ENCODE measurements at places on chromosomes 3 and 15.

DNA sequence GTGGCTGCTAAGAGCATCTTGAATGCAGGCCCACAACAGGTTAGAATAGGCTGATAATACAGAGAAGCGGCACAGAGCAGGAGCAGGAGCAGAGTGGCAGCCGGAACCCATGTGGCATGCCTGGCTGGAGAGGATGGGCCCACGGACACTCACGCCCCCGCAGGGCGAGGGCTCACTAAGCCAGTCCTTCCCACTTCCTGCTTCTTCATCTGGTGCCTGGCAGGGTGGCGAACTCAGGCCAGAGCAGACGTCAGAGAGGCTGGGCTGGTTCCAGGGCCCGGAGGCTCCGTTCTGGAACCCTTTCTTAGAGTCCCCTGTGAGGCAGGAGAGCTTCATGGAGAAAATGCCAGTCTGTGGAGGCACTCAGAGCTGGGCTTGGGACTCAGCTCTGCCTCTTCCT lies 195.1 kb downstream of the NTRK3 start:
- no peak for DNase-seq

DNA sequence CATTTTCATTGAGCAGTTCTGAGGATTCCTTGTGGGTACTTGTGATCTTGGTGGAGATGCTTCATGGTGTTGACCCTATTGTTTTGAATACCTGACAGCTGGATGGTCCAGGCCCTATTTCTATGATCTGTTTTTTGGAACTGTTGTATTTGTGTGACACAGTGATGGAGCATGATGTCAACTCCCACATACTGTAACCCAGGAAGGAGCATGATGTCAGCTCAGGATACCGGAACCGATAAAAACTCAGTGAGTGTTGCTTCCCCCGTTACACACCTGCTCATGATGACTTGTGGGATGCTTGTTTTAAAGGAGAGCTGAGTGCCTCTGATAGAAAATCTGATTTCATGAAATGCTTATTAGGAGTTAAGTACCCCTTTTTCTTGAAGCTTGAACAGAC lies 45.1 kb downstream of the ZBTB38 start:
- no peak for DNase-seq

GRCh38 chr15:77430213-77430612 lies 9.5 kb downstream of the HMG20A start:
- DNase-seq: no peak

DNA sequence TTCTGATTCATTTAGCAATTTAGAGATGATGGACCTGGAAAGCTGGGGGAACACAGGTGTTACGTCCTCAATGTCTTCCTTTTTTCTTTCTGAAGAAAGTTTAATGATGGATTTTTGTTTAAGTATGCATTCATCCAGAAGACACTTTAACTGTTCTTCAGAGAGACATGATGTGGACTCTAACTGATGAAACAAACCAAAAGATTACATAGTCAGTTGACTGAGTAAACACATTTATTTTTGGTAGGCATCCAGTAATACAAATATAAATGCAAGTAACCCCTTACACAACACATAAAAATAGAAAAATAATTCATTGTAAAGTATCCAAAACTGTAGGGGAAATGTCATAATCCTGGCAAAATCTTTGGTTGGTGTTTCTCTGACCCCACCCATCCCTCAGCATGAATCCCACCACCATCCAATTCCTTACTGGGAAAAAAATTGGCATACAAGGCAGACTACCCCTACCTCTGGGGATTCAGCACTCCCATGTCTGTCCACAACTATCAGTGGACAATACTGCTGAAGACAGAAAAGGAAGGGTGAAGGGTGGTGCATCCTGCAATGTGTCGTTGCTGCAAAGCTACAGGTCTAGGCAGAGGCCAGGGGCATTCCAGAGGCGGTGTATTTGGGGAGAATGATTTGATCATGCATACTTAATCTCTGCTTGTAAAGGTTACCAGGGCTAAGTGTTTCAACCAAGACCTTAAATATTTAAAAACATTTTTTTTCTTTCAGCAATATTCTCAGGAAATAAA lies 37.4 kb downstream of the THBS1 start:
- DNase-seq: peak; percentile 63

- DNase-seq: no peak
Measured at GRCh38 chr3:186871403-186871924, 29.0 kb downstream of the ADIPOQ start.

DNA sequence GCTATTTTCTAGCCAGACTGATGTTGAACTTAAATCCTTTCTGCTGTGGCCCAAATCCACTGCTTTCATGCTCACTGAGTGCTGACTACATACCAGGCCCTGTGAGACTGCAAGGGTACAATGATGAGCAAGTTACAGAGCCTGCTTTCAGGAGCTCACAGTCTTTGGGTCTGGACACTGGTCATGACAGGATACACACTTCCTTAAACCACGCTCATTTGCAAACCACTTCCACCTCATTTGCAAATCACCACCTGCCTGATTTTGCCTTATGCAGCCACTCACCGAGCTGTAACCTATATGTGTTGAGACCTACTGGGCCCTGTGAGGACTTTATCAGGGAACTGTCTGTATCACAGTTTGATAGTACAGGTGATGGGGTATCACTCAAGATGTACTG lies 50.2 kb upstream of the LRRC58 start:
- no peak for DNase-seq

GRCh38 chr3:112424394-112424793 lies 74.9 kb downstream of the BTLA start:
- no peak for DNase-seq

DNA sequence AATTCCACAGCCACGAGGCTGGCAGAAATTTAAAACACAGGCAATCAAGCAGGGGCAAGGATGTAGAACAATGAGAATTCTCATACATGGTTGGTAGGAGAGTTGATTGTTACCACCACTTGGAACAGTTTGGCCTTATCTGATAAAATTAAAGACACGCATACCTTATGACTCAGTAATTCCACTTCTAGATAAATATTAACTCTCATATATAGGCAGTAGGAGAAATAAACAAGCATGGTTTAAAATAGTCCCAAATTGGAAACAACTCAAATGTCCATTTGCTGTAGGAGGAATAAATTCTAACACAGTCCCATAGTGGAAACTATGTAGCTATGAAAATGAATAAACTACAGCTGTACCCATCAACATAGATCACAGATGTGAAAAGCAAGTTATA lies 42.3 kb upstream of the USP3 start:
- peak; percentile 72 for DNase-seq

DNA sequence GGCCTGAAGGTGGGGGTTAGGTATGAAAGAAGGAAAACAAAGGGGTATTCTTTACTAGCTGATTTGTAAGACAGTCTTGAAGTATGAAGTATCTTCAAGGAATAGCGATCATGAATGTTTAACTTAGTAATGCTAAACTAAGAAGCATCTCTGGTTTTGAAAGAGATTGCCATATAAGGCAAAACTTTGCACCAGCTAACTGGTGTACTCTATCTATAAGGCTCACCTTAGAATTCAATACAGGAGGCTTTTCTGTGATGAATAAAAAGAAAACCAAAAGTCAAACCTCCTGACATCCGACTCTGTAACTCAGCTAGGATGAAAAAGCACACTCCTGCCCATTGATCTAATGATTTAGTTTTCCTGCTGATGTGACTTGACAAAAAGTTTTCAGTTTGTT lies 54.7 kb downstream of the FOXP1 start:
- no peak for DNase-seq

GRCh38 chr3:49032646-49033304 lies 3.6 kb upstream of the IMPDH2 start:
- no peak for DNase-seq

GRCh38 chr3:5430701-5431100 lies 243.2 kb downstream of the EDEM1 start:
- no peak for DNase-seq

GRCh38 chr3:64267721-64268604 lies 42.7 kb upstream of the PRICKLE2 start:
- peak; percentile 87 for DNase-seq

DNA sequence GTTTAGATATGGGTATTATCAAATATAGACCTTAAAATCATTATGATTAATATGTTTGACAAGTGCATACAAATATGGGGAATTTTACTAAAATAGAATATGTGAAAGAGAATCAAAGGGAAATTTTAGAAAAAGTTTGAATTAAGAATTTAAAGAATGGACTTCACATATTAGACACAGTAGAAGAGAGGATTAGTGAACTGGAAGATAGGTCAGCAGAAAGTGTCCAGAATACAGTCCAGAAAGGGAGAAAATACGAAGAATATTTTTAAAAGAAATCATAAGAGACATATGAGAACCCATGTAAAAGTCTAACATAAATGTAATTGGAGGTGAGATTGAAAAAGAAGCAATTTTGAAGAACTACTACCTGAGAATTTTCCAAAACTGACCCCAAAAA lies 139.9 kb downstream of the DTWD1 start:
- no peak for DNase-seq

GRCh38 chr3:112675943-112676535 lies 35.1 kb upstream of the CCDC80 start:
- no peak for DNase-seq

DNA sequence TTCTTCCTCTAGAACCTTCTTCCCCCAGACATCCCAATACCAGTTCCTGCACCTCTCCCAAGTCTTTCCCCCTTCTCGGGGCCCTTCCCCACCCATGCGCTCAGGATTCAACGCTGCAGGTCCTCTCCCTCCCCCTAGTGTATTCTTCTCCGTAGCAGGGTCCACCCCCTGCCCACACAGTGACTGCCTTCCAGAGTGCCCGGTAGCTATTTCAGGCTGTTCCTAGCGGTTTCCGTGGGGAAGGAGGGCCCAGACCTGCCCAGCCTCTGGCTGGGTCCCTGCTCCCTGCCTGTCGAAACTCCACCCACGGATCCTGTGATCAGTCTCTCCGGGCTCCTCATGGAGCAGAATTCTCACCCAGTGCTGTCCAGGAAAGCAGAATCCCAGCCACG lies 45.2 kb upstream of the SEC61A1 start:
- DNase-seq: no peak

DNA sequence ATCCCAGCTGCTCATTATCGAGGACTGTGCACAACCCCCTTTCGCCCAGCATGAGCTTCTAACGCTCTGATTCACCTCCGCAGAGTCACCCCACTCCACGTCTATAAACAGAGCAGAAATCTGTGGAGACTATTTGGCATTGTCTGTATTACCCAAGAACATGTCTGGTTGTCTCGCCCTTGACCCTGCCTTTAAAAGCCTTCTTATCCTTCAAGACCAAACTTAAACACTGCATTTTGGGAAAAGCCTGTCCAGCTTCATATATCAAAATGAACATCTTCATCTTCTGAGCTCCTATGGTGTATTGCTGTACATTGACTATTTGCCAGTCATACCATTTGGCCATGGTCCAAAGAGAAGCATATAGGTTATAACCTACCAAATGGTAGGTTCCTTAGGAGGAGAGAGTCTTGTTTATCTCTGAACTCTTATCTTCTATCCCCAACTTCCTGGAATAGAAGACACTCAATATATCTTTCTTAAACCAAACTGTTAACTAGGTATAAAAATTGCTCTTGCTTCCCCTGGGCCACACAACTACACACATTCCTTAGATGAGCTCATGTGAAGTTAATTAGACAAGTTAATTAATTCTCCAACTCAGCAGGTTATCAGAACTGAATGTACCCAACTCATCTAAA lies 90.1 kb downstream of the FBN1 start:
- peak; percentile 73 for DNase-seq

DNA sequence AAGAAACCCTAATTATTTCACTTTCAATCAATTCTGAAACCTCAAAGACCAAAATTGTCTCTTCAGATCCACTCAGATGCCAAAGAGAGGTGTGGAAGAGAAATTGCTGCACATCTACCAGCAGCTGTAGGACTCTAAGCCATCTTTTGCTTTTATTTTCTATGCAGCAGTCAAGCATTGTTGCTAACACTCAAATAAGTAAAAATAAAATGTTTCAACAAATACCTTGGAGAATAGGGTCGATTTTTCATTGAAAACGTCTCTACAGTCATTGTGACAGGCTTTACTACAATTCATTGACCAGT lies 66.4 kb upstream of the CFAP20DC start:
- no peak for DNase-seq

GRCh38 chr3:25582242-25582641 lies 82.5 kb downstream of the TOP2B start:
- DNase-seq: peak; percentile 56

- no peak for DNase-seq
Measured at GRCh38 chr15:31001702-31002101, 10.3 kb upstream of the MTMR10 start.

DNA sequence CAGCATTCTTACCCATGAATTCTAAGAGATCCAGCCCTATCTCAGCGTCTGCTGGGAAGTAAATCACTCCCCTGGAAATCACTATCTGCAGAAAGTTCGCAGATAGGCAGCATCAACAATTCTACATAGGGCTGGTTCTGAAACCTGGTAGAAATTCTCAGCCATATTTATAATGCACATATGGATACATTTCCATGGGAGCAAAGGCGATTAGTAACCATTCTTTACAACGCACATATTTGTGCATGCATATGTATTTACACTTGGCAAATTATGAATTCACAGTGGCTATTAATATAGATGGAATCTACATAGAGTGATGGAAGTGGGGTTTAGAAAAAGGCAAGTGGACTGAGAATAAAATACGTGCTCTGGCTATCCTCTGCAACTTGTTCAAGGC lies 128.0 kb upstream of the FOXB1 start:
- no peak for DNase-seq

DNA sequence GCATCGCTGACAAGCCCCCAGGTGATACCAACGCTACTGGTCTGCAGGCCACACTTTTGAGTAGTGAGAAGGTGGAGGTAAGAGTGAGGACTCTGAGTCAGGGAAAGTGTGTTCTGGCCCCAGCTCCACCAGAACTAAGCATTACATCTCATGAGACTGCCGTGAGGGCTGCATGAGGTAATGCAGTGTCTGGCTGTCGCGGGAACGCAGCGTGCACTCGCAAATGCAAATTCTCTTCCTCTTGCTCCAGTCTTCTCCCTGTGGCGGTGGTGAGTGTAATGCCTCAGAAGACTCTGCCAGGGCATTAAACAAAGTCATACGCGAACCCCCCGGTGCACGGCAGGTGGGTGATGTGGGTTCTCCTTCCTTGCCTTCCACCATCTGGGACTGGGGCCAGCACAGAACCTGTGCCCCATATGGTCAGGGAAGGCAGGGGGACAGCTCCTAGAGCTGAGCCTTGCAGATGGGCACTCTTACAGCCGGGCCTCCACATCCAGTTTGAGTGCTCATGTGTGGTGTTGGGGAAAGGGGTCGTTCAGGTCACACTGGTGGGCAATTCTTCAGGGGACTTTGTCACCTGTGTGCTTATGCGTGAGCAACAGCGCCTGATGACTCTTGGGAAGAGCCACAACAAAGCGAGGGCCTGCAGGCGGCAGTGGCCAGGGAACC lies 175.8 kb downstream of the XXYLT1 start:
- DNase-seq: no peak

GRCh38 chr3:1962396-1963088 lies 136.1 kb upstream of the CNTN4 start:
- DNase-seq: no peak
